ENCODE measurements at places on chromosomes 12 and 14. TPM values are rescaled to one million over a fixed set of nuclear protein-coding genes. Genes with fewer than 3 reads are reported as not detected.
A peak's percentile ranks its signal among the peaks of the same experiment; 100 is the strongest.

GRCh38 chr14:39015360-39015961, 87.6 kb downstream of the SEC23A start:
- no peaks in the 10 kb centered on the region for H3K4me1 ChIP-seq
- H3K27ac ChIP-seq: no peak overlapping the region
- no peak for DNase-seq
- no peaks in the 10 kb centered on the region for H3K27me3 ChIP-seq

- H3K27ac ChIP-seq: no peak overlapping the region
- H3K4me3 ChIP-seq: no peak overlapping the region
- no peaks in the 10 kb centered on the region for H3K36me3 ChIP-seq
- H3K4me1 ChIP-seq: no peaks in the 10 kb centered on the region
- no peak for DNase-seq
- no peaks in the 10 kb centered on the region for H3K27me3 ChIP-seq
Measured at GRCh38 chr14:97719931-97720330, 922.7 kb downstream of the VRK1 start.

DNA sequence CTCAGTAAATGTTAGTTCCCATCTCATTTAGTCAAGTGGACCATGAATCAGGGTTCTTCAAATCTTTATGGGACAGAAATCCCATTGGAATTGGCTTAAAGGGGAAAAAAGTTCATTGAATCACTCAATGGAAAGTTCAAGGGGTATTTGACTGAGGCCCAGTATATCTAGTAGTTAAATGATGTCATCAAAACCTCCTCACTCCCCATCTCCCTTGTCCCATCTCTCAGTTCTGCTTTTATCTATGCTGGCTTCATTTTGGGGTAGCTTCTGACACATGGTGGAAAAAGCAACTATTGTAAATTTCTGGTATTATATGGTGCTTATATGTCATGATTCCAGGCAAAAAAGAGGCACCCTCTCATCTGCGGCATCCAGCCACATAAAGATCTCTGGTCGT, 51.9 kb downstream of the DAAM1 start:
- no peak overlapping the region for H3K4me3 ChIP-seq
- H3K4me1 ChIP-seq: peaks cover 14% of the 10 kb centered on the region
- no peaks in the 10 kb centered on the region for H3K27me3 ChIP-seq
- H3K27ac ChIP-seq: no peak overlapping the region
- DNase-seq: no peak

DNA sequence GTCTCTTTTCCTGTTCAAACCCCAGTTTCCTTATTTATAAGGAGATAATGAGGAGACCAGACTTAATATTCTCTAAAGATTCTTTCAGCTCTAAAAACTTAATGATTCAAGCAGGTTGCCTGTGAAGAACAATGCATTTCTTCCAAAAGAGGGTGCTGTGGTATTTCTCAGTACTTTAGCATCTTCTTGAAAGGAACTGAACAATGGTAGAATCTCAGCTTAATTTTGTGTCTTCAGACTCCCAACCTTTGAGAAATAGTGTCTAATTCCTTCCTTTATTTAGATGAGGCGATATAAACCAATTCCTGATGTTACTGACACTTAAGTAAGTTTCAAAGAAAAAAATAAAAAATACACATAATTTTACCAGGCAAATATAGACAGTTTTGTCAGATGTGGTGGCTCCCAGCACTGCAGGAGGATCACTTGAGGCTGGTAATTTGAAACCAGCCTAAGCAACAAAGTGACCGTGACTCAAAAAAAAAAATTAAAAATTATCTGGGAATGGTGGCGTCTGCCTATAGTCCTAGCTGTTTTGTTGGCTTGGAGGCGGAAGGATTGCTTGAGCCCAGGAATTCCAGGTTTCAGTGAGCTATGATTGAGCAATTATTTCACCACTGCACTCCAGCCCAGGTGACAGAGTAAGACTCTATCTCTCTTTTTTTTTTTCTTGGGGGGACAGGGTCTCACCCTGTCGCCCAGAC, 76.9 kb upstream of the PSMA6 start:
- no peaks in the 10 kb centered on the region for H3K27me3 ChIP-seq
- no peak for DNase-seq
- peaks cover 12% of the 10 kb centered on the region for H3K4me1 ChIP-seq
- no peaks in the 10 kb centered on the region for H3K36me3 ChIP-seq
- no peak overlapping the region for H3K4me3 ChIP-seq
- no peak overlapping the region for H3K27ac ChIP-seq

TCL1B gene
- total RNA-seq: not detected

DNA sequence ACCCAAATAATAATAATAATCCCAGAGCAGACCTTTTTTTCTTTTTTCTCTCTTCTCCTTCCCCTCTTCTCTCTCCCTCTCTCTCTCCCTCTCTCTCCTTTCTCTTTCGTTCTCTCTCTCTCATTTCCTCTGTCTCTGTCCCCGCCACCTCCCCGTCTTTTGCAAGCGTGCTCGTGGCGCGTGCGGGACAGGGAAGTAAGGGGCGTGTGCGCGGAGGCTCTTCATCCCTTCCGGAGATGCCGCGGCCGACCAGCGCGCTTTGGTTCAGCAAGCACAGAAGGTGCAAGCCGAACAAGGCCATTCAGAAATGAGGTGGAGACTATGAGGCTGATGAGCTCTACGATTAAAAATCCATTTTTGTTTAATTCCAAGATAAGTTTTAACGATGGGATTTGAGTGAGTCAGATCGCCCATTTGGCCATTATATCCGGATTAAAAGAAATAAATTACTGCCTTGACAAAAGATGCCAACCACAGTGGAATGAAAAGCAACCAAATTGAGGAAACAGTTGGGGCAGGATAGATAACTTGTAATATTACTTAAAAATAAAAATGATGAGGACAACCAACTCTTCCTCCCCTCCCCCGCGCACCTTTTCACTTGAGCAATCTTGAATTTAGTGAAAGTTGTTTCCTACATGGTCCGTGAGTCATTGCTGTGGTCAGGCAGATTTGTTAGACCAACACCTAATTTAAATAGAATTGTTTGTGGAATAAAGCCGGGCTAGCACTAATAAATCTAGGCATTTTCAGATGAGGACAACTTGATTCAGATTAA, 1.2 kb upstream of the AMIGO2 start:
- no peaks in the 10 kb centered on the region for H3K27me3 ChIP-seq
- H3K4me1 ChIP-seq: peaks cover 73% of the 10 kb centered on the region
- H3K4me3 ChIP-seq: peak overlapping the region; percentile 78

GRCh38 chr12:123633379-123634141, at the start of the genes EIF2B1 and GTF2H3:
EIF2B1 (minus strand) TSS chr12:123633686; CDS start chr12:123633557, 129 bp downstream.
GTF2H3 (plus strand) TSS chr12:123633829; CDS start chr12:123633860, 31 bp downstream.
- H3K27me3 ChIP-seq: no peaks in the 10 kb centered on the region
- peak within 1 kb of the TSS; percentile 63 for H3K4me3 ChIP-seq
- H3K27ac ChIP-seq: peak within 1 kb of the TSS; percentile 48
- peak; percentile 95 for DNase-seq
- peaks cover 7% of the 10 kb centered on the region for H3K4me1 ChIP-seq

DNA sequence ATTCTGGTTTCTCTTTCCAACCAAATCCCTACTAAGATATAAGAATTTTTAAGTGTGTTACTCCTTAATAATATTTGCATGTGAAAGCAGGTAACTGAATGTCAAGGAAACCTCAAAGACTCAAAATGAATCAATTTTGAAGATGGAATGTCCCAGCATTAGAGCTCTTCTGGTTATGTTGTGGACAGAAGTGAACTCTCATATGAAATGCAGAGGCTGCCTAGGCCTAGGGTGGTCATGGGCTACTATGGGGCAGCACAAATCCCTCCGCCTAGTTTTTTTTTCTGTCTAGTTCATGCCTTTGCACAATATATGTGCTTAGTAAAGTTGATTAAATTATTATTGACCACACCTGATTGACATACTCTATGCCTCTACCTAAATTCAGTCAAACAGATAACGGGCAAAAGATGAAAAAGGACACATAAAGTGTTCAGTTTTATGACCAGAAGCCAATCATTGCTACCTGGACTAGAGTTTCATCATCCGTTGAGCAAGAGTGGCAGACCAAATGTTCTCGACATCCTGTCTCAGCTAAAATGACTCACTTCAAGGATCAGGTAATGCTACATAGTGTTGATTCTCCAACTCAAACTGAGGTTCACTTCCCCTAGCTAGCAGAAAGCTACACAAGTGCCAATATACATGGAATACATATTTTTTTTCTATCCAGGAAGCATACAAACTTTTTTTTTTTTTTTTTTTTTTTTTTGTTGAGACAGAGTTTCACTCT, 1211.4 kb downstream of the VRK1 start:
- H3K27me3 ChIP-seq: no peaks in the 10 kb centered on the region
- no peak overlapping the region for H3K27ac ChIP-seq
- no peaks in the 10 kb centered on the region for H3K36me3 ChIP-seq
- no peak overlapping the region for H3K4me3 ChIP-seq
- no peak for DNase-seq

GRCh38 chr12:10012630-10013330, 2.4 kb downstream of the CLEC12B start:
- H3K4me3 ChIP-seq: no peak overlapping the region
- H3K4me1 ChIP-seq: peaks cover 15% of the 10 kb centered on the region
- H3K27ac ChIP-seq: no peak overlapping the region
- H3K27me3 ChIP-seq: no peaks in the 10 kb centered on the region
- no peaks in the 10 kb centered on the region for H3K36me3 ChIP-seq
- DNase-seq: no peak

SLC17A8 gene
- total RNA-seq: not detected

- no peak overlapping the region for H3K27ac ChIP-seq
- no peak for DNase-seq
- H3K36me3 ChIP-seq: no peaks in the 10 kb centered on the region
- H3K27me3 ChIP-seq: no peaks in the 10 kb centered on the region
- no peak overlapping the region for H3K4me3 ChIP-seq
Measured at GRCh38 chr12:89781946-89782550, 73.4 kb upstream of the ATP2B1 start.

CLEC4A gene
- total RNA-seq: 0.16 TPM

DNA sequence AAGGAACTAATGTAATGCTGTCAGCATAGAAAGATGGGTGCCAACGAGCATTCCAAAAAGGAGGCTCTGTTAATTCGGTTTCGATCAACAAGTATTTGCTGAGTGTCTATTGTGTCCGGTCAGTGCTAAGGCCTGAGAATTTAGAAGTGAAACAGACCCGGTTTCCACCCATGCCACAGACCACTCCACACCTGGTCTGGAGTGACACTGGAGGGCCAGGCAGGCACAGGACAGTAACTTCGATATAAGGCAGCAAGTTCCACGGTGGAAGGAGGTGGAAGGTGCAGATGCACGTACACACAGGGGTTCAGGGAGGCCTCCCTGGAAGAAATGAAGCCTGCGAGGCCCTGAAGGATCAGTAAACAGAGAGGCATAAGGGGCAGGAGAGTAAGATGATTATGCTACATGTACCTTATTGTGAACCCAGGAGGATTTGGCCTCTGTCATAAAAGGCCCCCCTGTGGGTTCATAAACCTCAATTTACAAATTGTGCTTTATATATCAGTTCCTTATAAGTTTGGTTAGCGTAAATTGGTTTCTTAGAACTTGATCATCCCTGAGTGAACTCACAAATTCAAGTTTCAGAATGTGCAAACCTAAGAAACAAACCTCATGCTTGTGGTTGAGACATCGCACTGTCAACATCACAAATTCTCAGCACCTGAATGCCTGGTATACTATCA, 25.9 kb downstream of the SSH1 start:
- H3K36me3 ChIP-seq: peaks cover 73% of the 10 kb centered on the region
- no peaks in the 10 kb centered on the region for H3K27me3 ChIP-seq
- H3K27ac ChIP-seq: peak overlapping the region; percentile 100
